ENCODE measurements at places on chromosomes 2 and 18.
A peak's percentile ranks its signal among the peaks of the same experiment; 100 is the strongest.

- no peak for DNase-seq
Observed at GRCh38 chr18:31643003-31643402, 41.4 kb downstream of the B4GALT6 start.

- no peak for DNase-seq
Observed at GRCh38 chr2:155653176-155653575, 679.3 kb downstream of the NR4A2 start.

GRCh38 chr2:134537702-134538101 is 181.1 kb downstream of the TMEM163 start:
- DNase-seq = no peak

GRCh38 chr18:46335534-46336101 is 231.4 kb downstream of the HAUS1 start:
- DNase-seq = no peak

- DNase-seq = no peak
Observed at GRCh38 chr18:74278983-74279382, 12.8 kb downstream of the CYB5A start.

DNA sequence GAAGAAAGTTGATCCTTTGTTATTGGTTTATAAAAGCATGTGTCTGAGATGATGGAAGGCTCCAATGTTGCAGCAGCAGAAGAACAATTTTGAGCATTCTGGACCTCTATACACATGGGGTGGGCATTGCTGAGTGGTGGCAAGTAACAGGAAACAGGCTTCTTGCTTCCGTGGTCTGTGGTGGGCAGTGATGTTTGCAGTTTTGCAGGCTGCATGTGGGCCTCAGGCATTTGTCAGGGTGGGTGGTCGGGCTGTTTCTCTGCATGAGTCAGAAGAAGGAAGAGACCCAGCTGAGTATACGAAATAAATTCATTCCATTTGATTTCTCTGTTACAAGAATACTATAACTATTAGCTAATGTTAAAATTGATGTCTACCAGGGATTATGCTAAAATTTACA is 239.5 kb upstream of the COL3A1 start:
- DNase-seq = no peak

DNA sequence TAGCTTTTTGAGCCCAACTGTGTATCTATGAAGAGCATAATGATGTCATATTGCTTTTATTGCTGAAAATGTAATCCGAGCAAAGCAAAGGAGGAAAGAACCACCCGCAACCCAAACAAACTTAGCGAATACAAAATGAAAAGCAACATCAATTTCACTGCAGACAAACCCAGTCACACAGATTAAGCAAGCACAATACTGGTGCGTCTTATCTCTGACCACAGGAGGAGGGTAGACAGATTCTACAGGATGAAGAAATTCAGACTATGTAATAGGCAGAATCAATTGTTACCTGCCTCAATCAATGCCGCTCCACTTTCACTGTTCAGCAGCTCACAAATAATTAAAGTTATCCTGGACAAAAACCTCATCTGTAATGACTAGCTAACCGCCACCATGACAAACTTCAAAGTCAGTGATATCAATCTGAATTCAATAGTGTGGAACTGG is 115.5 kb upstream of the SP3 start:
- no peak for DNase-seq

GRCh38 chr2:159399716-159400415 is 113.4 kb upstream of the WDSUB1 start:
- DNase-seq = no peak

GRCh38 chr2:208479342-208479741 is 72.8 kb downstream of the PTH2R start:
- DNase-seq = no peak

DNA sequence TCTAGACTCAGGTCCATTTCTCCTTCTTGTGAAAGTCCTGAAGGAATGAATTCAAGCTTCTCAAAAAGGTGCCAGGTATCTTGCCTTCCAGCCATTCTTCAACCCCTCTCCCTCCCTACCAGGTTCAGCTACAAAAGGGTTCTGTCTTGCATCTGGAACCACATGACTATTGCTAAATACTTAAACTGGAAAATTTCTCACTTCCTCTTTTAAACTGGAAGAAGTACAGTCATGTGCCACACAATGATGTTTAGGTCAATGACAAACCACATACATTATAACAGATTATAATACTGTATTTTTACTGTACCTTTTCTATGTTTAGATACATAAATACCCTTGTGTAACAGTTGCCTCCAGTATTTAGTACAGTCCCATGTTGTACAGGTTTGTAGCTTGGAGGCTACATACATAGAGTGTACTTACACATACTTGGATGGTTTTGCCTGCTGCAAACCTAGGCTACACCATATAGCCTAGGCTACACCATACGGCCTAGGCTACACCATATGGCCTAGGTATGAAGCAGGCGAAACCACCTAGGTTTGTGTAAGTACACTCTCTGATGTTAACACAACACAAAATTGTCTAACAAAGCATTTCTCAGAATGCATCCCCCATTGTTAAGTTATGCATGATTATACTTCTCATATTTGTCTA is 142.0 kb upstream of the DNMT3A start:
- no peak for DNase-seq

GRCh38 chr2:136137982-136138381 is 20.0 kb upstream of the CXCR4 start:
- DNase-seq = no peak

DNA sequence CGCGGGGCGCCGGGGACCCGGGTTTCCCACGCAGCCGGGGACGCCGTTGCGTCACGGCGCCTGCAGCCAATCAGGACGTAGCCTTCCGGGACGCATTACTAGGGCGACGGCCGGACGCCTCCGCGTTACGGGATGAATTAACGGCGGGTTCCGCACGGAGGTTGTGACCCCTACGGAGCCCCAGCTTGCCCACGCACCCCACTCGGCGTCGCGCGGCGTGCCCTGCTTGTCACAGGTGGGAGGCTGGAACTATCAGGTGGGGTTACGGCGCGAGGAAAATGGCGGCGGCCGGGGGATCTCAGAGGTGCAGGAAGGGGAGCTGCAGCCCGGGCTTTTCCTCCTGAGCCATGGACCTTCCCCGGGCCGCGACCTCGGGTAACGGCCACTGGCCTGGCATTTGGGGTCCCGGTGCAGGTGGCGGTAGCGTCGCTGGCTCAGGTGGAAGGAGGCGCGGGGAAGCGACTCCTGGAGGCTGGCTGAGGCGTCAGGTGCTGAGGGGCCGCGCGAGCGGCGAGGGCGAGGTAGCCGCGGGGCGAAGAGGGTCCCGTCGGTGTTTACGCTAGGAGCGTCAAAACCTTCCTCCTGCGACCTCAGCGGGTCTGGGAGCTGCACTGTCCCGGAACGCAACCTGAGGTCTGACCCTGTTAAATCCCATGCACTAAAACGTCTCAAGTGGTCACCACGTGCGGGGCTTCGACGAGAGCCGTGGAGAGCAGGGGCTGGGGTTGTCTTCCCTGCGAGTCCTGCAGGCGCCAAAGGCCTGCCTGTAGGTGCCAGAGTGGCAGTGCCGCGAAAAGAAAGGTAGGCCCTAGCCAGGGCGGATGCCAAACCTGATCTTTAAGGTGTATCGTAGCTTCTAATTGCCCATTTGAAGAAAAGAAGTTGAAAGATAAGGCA is at the start of gene LCLAT1:
Gene LCLAT1 (plus strand): TSS at position 98 of the 897 bp plus-strand sequence. CDS start 78,345 bp downstream, outside the sequence.
- DNase-seq = peak; percentile 64

- DNase-seq = no peak
Observed at GRCh38 chr2:174286172-174286571, 37.8 kb upstream of the OLA1 start.
